Esophagus squamous epithelium (tissue), 5 donors: ENCODE measurements at places on chromosomes 7 and 10.

GRCh38 chr10:127577376-127578258 lies 28.5 kb downstream of the NPS start:
- no peak for DNase-seq

GRCh38 chr7:94012746-94013145 lies 8.6 kb upstream of the BET1 start:
- no peak for DNase-seq

GRCh38 chr10:84822931-84823630 lies 494.7 kb downstream of the CCSER2 start:
- DNase-seq, result no peak

GRCh38 chr7:137936509-137937201 lies 65.2 kb downstream of the CREB3L2 start:
- DNase-seq, result no peak

DNA sequence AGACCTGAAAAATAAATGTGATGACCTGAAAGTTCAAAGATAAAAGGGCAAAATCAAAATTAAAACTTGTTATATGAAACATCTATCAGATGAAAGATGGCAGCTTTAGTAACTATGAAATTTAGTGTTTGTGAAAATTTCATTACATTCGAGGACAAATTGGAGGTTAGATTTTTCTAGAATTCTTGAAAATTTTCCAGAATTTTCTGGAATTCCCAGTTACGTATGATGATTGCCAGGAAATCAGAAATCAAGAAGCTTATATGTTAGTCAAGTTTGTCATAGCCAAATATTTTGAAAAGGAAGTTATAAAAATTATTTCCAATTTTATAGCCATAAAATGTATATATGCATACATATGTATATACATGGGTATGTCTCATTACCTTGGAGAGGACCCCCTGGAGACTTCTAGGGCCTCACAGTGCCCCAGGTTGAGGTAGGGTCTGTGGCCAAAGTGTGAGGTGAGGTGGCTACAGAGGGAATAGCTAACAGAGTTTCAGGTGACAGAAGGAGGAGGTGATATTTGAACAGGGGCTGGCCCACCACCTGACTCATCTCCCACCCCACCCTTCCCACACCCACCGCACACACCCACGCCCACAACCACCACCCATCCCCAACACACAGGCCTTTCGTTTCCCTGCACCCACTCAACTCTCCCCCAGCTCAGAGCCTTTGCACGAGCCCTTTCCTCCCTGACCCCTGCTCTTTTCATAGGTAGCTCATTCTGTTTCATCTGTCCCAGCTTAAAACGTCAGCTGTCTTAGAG lies 21.5 kb downstream of the C10orf105 start:
- DNase-seq, result no peak

GRCh38 chr7:151317936-151318335 lies 23.7 kb upstream of the NUB1 start:
- DNase-seq, result no peak

GRCh38 chr7:74271742-74272141 lies 17.5 kb upstream of the CLIP2 start:
- no peak for DNase-seq

DNA sequence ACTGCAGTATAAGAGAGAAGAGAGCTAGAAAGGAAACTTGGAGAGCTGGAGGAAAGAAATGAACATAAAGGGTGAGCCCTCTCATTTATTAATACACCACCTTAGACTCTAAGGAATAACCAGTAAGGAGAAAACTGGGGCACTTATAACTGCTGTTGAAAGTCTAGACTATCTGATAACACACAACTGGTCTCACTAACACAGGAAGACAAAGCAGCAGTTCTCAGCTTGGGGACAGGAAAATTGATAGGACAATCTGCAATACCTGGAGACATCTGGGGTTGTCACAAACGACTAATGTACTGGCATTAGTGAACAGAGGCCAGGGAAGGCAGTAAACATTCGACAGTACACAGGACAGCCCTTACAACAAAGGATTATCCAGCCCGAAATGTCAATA lies 6.8 kb downstream of the ELMO1 start:
- no peak for DNase-seq

DNA sequence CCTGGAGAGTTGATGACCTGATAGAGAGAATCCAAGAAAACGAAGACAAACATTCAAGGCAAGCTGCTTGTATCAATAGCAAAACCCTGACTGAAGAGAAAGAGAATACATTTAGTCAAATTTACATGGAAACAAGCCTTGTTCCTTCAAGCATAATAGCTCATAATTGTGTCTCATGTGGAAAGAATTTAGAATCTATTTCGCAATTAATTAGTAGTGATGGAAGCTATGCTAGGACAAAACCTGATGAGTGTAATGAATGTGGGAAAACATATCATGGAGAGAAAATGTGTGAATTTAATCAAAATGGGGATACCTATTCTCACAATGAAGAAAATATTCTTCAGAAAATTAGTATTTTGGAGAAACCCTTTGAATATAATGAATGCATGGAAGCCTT lies 18.0 kb downstream of the RBAK start:
- DNase-seq, result no peak

DNA sequence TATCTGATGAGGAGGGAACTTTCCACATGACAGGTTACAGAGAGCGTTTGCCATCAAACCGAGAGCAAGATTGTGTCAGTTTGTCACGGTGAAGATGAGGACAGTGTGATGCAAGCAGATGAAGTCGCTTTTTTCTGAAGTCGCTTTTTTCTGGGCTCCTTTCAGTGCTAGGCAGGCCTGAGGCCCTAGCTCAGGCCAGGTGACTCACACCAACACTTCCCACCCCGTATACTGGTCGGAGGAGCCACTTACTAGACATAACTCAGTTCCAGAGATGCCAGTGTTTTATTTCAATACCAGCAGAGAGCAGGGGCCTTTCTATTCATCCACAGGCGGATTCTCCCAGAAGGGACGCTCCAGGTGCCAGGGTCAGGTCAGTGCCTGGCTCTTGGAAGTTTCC lies 58.9 kb downstream of the SFMBT2 start:
- DNase-seq, result no peak

DNA sequence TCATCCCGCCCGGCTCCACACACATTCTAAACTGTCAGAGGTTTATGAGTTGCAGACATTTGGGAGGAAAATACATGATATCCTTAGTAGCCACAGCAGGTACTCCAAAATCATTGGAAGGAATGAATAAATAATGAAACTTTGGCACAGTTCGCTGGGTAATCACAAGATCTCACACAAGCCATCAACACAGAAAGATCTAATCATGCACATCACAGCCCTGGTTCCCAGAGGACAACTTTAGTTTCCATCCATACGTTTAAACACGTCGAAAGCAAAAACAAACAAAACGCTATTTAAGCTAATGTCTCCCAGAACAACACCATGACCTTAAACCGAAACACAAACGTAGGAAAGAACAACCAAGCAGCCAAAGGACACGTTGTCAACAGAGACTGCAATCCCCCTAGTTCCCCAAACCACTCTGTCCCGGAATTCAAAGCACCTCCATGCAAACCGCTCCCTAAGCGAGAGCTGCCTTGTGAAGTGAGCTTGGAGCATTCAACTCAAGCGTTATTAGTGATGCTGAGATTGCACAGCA lies 12.3 kb downstream of the SVIL start:
- no peak for DNase-seq

DNA sequence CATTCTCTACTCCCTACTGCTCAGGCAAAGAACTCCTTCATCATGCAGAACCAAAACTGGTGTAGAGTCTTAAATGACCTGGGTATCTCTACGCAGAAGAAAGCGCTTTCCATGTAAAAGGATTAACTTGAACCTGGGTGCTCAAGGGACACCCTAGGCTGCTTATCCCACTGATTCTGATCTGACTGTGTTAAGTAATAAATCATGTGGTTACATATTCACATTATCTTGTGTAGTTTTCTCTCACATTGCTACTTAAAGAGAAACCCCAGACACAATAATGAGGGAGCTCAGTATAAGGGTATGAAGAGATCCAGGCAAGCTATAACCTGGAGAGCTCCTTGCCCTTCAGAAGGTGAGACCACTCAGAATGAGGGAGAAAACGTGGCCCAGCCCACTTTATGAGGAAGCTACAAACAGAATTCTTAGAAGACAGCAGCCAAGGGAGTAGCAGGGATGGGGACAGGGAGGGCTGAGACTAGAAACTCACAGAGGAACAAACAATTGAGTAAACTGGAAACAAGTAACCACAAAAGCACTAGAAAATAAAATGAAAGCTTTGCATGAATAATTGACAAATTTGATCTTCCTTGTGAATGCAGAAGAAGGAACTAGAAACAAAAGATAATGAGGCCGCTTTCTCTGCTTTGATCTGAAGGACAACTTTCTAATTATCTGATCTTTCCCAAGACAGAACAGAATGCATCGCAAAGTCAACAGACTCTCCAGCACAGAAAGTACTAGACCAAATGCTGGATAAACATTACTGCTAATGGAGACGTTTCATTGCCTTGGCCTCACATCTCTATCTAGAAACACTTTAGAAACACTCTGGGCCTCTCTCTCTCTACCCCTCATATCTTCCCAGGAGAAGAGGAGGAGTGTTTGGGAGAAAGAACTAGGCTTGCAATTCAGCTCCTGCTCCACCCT lies 76.1 kb downstream of the LRRC17 start:
- no peak for DNase-seq

- DNase-seq, result no peak
Observed at GRCh38 chr10:108787932-108788331, 1135.4 kb downstream of the XPNPEP1 start.

GRCh38 chr10:23069019-23069815 lies 26.2 kb upstream of the MSRB2 start:
- DNase-seq, result no peak

- no peak for DNase-seq
Observed at GRCh38 chr7:99189222-99189621, 18.7 kb downstream of the KPNA7 start.
